ENCODE measurements at places on chromosomes 6 and 20. TPM values are rescaled to one million over a fixed set of nuclear protein-coding genes. Genes with fewer than 3 reads are reported as not detected.

DNA sequence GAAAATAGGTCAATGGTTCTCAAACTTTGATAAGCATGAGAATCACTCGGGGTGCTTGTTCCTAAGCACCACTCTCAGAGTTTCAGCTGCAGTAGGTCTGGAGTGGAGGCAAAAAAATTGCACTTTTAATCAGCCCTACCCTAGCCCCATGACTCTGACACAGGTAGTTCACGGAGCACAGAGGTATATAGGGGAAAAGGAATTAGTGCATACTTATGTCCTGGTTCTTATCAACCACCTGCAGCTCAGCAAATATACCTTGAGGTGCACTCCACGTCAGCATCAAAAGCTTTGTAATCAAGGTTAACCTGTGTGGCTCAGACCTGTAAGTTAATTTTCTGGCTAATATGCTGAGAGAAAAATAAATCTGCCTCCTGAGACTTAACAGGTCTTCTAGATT lies 138.8 kb upstream of the HMGN3 start:
- peak; percentile 42 for DNase-seq

DNA sequence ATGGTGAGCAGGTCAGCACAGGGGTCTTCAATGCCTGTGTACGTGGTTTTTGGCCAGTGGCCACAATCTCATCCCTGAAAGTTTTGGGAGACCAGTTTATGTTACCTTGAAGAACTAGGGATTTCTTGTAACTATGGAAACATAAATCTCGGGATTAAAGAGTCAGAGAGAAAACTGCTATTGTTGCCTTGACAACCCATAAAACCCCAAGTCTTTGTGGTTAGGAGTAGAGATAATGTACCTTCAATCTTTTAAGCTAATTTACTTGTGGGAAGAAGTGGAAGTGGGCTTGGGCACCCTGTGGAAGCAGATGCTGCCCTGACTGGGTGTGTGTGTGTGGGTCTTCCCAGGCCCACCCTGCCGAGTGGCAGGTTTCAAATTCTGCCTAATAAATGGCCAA lies 46.1 kb upstream of the ZNF831 start:
- no peak for DNase-seq

DNA sequence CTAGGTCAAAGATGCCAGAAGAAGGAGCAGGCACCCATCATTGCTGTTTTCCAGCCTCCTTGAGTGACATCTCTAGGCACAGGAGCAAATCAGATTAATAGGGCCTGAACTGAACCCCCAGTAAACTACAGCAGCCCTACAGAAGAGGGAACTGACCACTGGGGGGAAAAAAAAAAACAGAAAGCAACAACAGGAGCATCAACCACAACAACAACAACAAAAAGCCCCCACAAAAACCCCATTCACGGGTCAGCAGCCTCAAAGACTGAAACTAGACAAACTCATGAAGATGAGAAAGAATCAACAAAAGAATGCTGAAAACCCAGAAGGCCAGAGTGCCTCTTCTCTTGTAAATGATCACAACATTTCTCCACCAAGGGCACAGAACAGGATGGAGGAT lies 537.4 kb upstream of the BTBD3 start:
- no peak for DNase-seq

DNA sequence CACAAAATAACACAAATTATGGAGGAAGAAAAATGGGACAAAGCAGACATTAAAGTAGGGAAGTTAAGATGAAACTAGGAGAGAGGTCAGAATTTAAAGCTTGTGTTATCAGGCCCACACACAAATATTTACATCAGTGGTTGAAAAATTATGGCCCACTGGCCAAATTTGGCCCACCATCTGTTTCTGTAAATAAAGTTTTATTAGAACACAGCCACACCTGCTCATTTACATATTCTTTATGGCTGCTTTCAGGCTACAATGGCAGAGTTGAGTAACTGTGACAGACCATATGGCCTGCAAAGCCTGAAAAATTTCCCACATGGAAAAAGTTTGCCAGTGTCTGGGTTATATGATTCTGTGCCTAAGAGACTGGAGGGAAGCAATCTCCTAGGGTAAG lies 49.0 kb downstream of the SLC22A23 start:
- no peak for DNase-seq

GRCh38 chr6:85684133-85684808 lies 41.6 kb upstream of the SYNCRIP start:
- DNase-seq = no peak

INSM1 gene
- total RNA-seq = 1.7 TPM

TAAR9 gene
- not detected for total RNA-seq

ADGRF4 gene
- 9.2 TPM for total RNA-seq

CGA gene
- total RNA-seq = 43.8 TPM
